Nephron progenitor cell (in vitro differentiated cells): ENCODE measurements at places on chromosomes 5 and 9.

- no peak overlapping the region for H3K4me3 ChIP-seq
- no peak overlapping the region for H3K27ac ChIP-seq
- DNase-seq, result no peak
- peaks cover 18% of the 10 kb centered on the region for H3K27me3 ChIP-seq
These were observed 9.1 kb upstream of the IRF1 start for GRCh38 chr5:132499440-132500243.

DNA sequence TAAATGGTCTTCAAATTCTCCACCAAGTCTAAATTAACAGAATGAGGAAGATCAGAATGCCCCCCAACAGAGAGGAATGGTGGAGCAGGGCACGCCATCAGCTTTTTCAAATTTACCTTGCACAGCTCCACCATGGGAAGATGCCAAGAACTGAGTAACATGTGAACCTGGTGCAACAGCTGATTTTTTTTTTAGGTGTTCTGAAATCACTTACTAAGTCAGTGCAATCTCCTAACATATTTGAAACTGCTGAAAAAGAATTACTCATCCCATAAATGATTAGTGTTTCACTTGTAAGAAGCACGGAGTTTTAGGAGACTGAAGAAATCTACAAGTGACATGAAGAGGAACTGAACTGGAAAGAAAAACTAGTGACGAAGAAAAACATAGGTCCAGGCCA, 5.1 kb downstream of the TMEM245 start:
- H3K27me3 ChIP-seq, result no peaks in the 10 kb centered on the region
- H3K4me3 ChIP-seq, result no peak overlapping the region
- H3K4me1 ChIP-seq, result peaks cover 58% of the 10 kb centered on the region
- peak overlapping the region; percentile 94 for H3K27ac ChIP-seq

- H3K27me3 ChIP-seq, result peaks cover 44% of the 10 kb centered on the region
- H3K4me3 ChIP-seq, result peak within 1 kb of the TSS; percentile 91
- peak; percentile 85 for DNase-seq
- H3K4me1 ChIP-seq, result peaks cover 55% of the 10 kb centered on the region
These were observed at the start of gene TTF1 for GRCh38 chr9:132406554-132407122. TTF1 (minus strand) TSS chr9:132406840; CDS start chr9:132402821, 4,019 bp downstream.

GRCh38 chr5:124847907-124848306, 101.5 kb upstream of the ZNF608 start:
- no peak overlapping the region for H3K27ac ChIP-seq
- H3K4me3 ChIP-seq, result no peak overlapping the region
- H3K4me1 ChIP-seq, result peaks cover 30% of the 10 kb centered on the region
- H3K36me3 ChIP-seq, result no peaks in the 10 kb centered on the region

- DNase-seq, result no peak
- H3K27ac ChIP-seq, result no peak overlapping the region
- no peak overlapping the region for H3K4me3 ChIP-seq
- no peaks in the 10 kb centered on the region for H3K4me1 ChIP-seq
- H3K27me3 ChIP-seq, result peaks cover 7% of the 10 kb centered on the region
These were observed 231.3 kb upstream of the SLC30A5 start for GRCh38 chr5:68862560-68862959.

- H3K36me3 ChIP-seq, result peaks cover 90% of the 10 kb centered on the region
- DNase-seq, result no peak
- no peak overlapping the region for H3K4me3 ChIP-seq
- H3K27ac ChIP-seq, result no peak overlapping the region
These were observed 14.7 kb downstream of the KIAA1958 start for GRCh38 chr9:112501287-112501686.

DNA sequence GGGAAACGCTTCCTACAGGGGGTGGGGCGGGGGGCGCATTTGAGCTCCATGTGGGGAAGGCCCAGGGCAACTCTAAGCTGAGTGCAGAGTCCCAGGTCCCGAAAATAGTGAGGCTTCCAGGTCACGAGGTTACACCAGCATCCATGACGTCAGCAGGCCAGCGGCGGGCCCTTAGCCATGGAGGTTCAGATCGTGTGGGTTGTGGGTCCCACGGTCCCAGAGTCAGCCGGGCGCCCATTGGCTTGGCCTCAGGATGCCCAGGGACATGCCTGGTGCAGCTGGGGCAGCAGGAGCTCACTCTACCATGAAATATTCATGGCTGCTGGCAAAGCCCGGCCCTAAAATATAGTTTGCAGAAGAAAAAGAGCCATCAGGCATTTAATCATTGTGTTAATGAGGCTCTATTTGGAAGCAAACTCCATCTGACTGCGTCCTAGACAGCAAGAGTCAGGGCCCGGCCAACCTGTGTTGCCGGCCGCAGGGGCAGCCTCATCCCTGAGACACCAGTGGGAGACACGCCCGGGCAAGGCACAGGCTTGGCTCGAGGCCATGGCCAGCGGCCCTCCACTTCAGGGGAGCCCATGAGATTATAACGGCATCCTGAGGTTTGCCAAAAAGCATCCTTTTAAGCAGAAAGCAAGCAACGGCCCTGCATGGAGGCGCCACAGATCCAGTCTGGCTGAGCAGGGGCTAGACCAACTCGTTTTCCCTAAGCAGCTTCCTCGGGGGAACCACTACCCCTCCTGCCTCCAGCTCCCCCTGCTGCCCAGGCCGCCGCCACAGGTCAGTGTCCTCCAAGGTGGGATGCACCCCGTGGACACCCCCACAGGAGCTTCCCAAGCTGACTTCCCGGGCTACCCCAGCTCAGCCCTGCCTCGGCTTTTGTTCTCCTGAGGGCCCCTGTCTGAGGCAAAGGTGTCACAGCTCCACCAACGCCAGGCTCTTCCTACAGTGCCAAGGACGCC, 108.9 kb upstream of the PPP1R26 start:
- no peak overlapping the region for H3K27ac ChIP-seq
- H3K27me3 ChIP-seq, result peaks cover 6% of the 10 kb centered on the region
- H3K36me3 ChIP-seq, result no peaks in the 10 kb centered on the region
- peaks cover 32% of the 10 kb centered on the region for H3K4me1 ChIP-seq
- H3K4me3 ChIP-seq, result no peak overlapping the region
- DNase-seq, result no peak

GRCh38 chr9:130921989-130922892, 16.8 kb downstream of the FIBCD1 start:
- peak overlapping the region; percentile 90 for H3K27ac ChIP-seq
- DNase-seq, result no peak
- peak overlapping the region; percentile 54 for H3K4me3 ChIP-seq
- peaks cover 55% of the 10 kb centered on the region for H3K4me1 ChIP-seq
- peaks cover 4% of the 10 kb centered on the region for H3K27me3 ChIP-seq
- no peaks in the 10 kb centered on the region for H3K36me3 ChIP-seq

DNA sequence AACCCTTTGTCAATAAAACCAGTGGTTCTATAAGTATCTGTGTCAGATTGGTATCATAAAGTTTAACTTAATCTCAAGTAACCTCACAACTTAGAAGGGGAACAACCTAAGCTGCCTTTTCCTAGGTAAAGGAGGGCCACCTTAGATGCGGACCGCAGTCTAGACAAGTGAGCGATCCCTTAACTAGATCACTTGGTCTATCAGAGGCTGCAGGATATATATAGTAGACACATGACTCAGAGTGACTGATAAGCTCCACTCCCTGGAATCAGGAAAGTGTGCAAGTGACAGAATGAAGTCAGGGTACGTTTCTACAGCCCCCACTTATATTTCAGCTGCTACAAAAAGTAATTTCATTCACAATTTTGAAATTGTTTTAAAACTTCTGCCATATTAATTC, 7.4 kb downstream of the REEP5 start:
- no peaks in the 10 kb centered on the region for H3K27me3 ChIP-seq
- H3K36me3 ChIP-seq, result peaks cover 46% of the 10 kb centered on the region
- no peak overlapping the region for H3K27ac ChIP-seq
- peaks cover 61% of the 10 kb centered on the region for H3K4me1 ChIP-seq
- H3K4me3 ChIP-seq, result peak overlapping the region; percentile 3

- no peaks in the 10 kb centered on the region for H3K27me3 ChIP-seq
- no peaks in the 10 kb centered on the region for H3K36me3 ChIP-seq
- DNase-seq, result no peak
- H3K4me3 ChIP-seq, result no peak overlapping the region
- no peak overlapping the region for H3K27ac ChIP-seq
These were observed 9.5 kb downstream of the CEMIP2 start for GRCh38 chr9:71758785-71759184.
